Brain pericyte (primary cell): ENCODE measurements at places on chromosomes 1 and 21.

GRCh38 chr1:10122926-10123325 is 87.4 kb upstream of the KIF1B start:
- no peak for DNase-seq

DNA sequence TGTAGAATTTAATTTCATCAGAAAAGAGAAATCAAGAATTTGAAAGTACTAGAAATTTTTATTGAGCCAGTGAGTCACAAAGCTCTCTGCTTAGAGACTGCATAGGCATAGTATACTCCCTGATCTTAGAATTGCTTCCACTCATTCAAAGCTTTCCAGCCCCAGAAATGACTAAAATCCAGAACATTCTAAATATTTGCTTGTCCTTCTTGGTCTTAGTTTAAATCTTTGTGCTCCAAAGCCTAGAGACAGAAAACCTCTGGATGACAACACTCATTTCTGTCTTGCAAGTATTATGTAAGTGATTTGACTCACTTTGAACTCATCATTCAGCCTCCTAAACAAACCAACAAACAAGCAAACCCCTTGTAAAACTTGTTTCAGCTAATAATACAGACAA is 74.2 kb downstream of the PTPRC start:
- DNase-seq, result no peak

DNA sequence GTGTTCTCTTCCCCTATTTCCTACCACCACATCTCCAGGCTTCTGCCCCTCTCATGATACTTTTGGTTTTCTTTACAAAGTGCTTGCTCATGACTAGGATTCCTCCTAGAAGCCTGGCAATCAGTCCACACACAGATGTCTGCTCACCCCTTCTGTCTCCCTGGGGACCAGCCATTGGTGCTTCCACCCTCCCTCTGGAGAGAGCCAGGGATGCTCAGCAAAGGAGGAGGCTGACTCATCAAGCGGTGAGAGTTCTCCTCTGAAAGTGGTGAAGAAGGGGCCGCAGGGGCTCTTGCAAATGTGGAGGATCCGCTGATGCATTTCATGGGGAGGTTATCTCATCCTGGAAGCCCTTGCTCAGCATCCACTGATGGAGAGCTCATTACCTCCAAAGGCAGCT is 14.5 kb downstream of the NT5C1A start:
- no peak for DNase-seq

GRCh38 chr1:187641463-187641862 is 812.7 kb downstream of the PLA2G4A start:
- DNase-seq, result no peak

GRCh38 chr1:108072212-108072611 is 107.2 kb upstream of the VAV3 start:
- no peak for DNase-seq

DNA sequence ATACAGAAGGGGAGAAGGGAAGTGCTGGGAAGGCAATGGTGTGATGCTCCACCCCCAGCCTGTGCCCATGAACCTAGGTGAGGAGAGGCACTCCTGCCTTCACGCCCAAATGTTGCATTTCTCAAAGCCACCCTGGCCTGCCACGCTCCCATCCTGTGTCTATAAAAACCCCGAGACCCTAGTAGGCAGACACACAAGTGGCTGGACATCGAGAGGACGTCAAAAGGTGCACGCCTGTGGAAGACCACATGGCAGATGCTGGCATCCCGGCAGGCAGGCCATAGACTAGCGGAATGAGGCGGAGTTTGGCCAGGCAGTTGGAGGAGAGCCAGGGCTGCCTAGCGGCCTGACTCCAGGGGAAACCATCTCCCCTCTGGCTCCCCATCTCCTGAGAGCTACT is 1168.5 kb upstream of the ADGRL2 start:
- no peak for DNase-seq

DNA sequence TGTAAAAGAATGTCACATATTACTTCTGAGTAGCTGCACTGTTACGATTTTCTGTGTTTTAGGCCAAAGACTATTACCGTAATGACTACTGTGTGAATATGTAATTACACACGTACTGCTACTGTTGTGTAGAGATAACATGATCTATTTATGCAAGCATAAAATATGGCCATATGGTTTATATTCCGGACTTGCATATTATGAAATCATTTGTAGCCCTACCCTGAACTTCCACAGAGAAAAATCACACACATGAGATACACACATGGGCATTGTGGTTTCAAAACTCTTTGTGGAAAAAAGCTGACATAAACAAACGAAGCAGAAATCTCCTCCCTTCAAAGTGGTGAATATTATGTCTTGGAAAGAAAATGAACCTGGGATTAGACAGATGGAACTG is 373.0 kb upstream of the ADAMTS5 start:
- no peak for DNase-seq

GRCh38 chr1:18798533-18798932 is 60.9 kb downstream of the TAS1R2 start:
- DNase-seq, result no peak

GRCh38 chr1:25622531-25622930 is 5.9 kb downstream of the MAN1C1 start:
- no peak for DNase-seq

GRCh38 chr1:7942214-7942921 is 1.7 kb upstream of the TNFRSF9 start:
- no peak for DNase-seq

DNA sequence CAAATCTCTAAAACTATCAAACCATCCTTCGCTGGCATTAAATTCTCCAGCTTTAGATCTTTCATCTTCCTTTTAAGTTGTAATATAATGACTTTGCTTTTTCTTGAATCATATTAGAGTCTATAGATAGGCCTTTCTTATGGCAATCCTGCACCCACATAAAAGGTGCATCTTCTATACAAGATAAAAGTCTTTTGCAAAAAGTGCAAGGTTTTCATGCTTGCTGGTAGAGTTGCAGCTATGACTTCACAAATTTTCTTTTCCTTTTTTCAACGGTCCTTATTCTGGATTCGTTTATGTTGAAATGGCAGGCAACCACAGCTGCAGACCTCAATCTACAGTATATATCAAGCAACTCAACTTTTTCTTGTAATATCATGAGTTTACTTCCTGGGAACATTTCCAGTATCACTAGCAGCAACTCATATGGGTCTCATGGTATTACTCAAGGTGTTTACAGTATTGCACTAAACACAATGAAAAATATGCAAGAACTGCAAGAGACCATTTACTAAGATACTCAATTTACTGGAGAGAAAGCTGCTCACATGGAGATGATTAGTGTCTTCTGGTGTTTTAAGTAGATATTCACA is 22.1 kb downstream of the OMA1 start:
- no peak for DNase-seq

GRCh38 chr1:29683472-29683871 is 447.1 kb downstream of the PTPRU start:
- no peak for DNase-seq

DNA sequence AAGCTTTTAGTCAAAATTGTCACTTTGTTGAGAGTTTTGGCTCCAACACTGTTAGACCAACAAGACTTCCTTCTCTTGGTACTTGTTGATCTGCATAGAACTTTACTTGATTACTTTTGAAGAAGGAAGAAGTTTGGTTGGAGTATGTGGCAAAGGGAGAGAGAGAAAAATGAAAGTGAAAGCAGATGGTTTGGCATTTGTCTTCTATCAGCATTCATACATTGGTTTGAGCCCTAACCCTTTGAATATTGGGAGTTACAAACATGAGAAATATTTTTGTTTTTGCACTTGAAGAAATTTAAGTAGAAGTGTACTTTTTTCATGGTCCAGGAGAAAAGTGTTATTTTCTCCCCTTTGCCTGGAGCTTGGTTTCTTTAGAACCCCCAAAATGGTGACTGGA is 169.8 kb downstream of the ADGRL4 start:
- no peak for DNase-seq

DNA sequence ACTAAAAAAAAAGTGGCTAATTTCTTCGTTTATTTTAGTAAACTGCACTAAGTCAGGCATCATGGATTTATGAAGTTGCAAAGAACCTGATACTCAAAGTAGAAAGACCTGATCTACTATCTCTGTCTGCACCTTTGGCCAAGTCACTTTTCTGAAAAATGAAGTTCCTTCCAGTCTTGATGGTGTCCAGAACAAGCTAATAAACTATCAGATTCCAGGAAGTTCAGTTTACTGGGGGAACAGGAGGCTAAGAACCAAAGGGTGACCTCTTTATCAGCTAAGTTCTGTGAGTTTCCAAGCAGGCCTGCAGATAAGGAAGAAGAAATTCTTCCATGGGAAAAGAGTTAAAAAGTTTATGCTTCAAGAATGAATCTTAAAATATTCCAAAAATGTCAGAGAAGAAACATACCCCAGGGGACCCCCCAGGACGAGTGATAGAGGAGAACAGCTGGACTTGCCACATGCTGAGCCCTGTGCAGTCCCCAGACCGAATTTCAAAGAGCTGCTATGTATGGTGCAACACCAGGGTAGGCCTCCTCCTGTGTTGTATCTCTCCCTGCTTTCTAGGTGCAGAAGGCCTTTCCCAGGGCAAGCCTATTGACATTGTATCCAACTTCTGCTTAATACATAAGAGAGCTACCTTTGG is 72.8 kb upstream of the FGGY start:
- no peak for DNase-seq

- no peak for DNase-seq
Measured at GRCh38 chr1:2145946-2146835, 48.4 kb downstream of the FAAP20 start.

DNA sequence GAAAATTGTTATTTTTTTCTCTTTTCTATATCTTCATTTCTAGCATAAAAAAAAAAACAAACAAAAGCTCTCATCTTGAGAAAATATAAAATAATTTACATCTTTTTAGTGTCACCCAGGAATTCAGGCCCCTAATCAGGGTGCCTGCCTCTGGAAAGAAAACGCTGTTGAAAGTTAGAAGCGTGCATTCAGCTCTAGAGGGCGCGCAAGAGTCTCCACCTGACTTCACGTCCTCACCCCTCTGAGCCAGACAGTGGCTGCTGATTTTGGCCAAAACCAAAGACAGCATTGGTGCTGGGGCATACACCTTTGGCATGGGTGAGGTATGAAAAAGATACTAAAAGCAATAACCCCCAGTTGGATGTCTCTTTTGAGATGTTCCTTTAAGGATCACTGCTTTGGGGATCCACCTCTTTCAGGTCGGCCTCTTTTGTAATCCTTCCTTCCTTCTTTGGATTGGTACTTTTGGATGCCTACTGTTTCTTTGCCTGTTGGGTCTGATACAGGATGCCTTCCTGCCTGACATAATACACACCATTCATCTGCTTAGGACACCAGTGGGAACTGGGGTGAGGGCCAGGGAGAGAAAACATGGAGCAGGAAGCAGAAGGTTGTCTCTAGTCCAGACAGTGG is 77.6 kb upstream of the CHRM3 start:
- DNase-seq, result no peak

DNA sequence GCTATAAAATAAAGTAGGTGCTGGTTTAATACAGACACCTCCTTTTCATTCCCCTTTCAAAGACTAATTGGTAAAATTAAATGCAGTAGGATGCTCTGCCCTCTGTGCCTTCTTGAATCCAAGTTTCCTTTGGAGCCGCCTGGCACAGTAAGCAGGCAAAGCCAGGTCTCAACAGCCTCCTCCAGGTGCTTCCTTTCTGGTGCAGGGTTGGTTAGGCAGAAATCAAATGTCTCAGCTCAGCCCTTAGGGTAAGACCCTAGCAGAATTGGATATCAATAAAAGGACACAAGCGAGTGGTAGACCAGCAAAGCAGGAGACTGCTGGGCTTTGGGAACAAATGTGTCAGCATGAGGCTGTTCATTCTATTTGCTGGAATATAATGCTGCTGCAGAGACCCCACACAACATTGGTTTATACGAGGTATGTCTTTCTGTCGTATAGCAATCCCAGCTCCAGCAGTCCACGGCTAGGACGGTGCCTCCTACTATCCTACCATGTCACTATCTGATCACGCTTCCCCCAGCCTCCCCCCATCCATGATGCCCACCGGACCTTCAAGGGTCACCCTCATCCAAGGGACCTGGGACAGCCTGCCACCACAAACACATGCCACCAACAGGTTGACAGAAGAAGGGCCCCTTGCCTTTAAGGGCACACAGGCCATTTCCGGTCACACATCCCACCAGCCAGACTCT is 58.4 kb downstream of the CAPN2 start:
- DNase-seq, result no peak

GRCh38 chr1:205481218-205481617 is 23.3 kb upstream of the CDK18 start:
- no peak for DNase-seq

DNA sequence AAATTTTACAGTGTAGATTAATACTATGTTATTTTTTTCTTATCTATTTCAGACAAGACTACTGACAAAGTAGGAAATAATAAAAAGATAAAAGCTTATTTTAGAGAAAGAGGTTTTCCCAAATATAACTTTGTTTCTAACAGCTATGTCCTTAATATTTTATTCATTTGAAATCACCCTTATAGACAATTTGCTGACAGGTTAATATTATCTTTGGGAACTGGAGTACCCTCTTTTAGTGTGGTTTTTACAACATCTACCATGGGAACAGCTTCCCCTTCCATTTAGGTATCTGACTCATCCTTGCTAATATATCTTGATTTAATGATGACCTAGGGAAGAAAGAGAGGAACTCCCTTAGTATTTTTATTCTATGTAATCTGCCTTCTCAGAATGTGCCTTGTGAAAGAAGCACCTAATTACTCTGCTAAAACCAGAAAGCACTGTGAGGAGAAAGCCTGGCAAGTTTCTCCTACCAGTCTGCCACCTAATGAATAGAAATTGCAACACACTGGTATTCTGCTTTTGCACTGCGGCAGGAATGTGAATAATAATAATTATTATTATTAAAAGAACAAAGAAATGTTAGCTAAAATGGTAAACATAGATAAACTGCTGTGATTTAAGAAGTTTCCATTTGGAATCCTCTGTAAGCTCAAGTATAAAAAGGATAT is 192.8 kb downstream of the PDE4B start:
- no peak for DNase-seq

- no peak for DNase-seq
Measured at GRCh38 chr1:150154143-150154542, 4.4 kb downstream of the PLEKHO1 start.

GRCh38 chr1:100390531-100390930 is 38.2 kb downstream of the CDC14A start:
- DNase-seq, result no peak

DNA sequence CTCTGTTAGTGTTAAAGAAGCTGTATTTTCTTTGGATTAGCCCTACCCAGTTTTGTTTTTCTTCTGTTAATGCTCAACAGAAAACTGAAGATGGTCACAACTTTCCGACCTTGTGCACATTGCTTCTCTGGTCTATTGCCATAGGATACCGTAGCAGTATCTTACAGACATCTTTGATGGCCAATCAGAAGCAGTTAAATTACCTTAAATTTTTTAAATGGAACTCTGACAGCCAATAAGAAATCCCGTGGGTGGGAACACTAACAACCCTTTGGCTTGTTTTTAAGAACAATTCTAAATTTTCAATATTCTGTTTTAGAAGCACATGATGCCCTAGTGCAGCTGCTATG is 17.2 kb downstream of the NFYC start:
- no peak for DNase-seq

DNA sequence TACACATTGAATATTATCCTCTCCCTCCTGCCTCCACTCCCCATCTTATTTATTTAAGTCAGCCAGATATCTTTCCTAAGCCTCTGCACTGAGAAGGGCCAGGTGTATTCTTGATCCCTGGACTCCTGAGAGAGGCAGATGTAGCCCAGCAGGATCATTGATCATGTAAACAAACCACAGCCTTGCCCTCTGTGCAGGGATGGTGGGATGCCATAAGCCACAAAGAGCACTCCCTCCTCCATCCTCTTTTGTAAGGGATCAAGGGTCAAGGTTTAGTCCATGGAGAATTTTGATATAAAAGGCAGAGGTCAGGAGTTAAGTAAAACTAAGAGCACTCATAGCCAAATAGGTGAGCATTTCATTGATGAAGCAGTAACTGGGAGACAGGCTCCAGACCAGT is 17.3 kb downstream of the PHGDH start:
- DNase-seq, result no peak

GRCh38 chr1:1664941-1665814 is 6.4 kb upstream of the CDK11B start:
- no peak for DNase-seq
